ENCODE measurements at places on chromosomes 11 and 22.

- no peak for DNase-seq
These were observed 14.2 kb upstream of the TECTA start for GRCh38 chr11:121086866-121087265.

DNA sequence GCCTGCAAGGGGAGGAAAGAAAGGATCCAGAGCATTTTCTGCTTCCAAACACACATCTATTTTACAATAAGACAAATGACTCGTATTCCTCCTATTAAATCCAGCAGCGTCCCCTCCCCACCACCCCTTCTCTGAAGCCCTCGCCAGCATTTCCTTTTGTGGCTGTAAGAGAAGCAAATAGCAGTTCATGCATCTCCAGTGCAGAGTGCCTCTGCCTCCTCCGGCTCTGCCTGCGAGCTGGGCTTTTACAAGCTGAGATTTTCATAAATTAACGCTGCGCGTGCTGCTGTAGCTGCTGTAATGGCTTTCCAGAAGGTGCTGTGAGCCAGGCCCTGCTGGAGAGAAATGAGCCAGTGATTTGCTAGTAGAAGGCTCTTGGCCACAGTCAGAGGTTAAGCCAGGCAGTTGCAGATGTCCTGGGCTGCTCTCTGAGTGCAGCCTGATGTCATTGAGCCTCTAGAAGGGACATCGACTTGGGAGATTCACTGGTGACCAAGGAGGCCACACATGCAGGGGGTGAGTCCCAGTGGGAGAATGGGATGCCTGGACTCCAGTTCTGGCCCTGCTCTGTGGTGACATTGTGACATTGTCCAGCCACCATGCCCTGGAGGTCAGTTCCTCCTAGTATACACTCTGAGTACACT, 134.5 kb upstream of the NAV2 start:
- no peak for DNase-seq

GRCh38 chr11:119447664-119448242, 24.8 kb upstream of the THY1 start:
- DNase-seq, result no peak

GRCh38 chr11:20367313-20367948, 3.9 kb downstream of the HTATIP2 start:
- DNase-seq, result peak; percentile 49

- no peak for DNase-seq
These were observed 16.0 kb downstream of the TBX1 start for GRCh38 chr22:19776433-19777031.

DNA sequence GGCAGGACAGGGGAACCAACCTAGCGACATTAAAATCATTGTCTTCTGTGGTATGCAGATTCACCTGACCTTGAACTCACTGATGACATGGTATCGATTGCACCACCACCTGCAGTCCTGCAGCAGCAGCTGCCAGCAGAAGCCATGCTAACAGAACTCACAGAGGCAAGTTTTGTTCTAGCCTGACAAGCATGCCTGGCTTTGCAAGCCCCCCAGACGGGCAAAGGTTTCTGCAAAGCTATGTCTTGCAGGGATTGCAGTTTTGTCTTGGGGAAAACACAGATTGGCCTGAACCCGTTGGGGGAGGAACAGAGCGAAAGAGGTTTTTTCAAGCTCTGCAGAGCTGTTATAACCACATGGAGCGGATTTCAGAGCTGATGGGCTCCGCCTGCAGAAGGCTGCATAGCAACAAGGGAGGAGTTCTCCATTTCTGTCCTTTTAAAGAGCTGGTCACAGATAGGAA, 221.0 kb downstream of the HIPK3 start:
- no peak for DNase-seq

Measured in 8988T (cell line).